ENCODE measurements at places on chromosomes 5 and 9.

GRCh38 chr5:94945656-94946055 lies 327.2 kb downstream of the SLF1 start:
- DNase-seq: no peak

DNA sequence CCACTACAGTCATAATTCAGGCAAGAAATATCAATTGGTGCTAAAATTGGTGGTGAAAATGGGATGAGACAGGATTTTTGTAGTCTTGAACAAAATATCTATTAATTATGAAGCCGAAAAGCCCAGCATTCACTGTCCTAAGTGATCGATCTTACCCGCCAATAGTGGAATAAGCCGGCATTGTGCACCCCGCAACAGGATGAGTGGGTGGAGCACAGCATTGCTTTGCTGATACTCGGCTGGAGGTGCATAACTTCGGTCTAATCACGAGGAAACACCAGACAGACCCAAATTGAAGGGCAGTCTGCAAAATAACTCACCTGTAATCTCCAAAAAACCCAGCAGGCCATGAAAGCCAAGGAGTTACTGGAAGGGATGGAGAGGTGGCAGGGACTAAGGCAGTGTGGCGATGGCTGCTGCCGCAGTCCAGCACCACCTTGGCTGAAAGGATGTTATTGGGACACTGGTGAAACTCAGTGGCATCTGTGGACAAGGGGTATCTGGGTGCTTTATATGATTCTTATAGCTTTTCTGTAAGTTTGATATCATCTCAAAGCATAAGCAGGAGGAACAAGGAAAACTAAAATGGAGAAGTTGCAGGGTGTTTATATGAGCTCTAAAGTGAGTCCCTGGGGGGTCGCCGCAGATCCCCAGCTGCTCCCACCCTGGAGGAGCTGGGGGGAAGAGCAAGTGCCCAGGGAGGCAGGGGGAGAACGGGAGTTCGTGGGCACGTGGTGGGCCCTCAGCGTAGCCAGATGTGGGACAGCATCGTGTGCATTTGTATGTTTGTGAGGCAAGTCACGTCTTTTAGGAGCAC lies 45.2 kb downstream of the AHRR start:
- no peak for DNase-seq

GRCh38 chr5:13478831-13479465 lies 465.5 kb downstream of the DNAH5 start:
- DNase-seq: peak; percentile 8

GRCh38 chr9:70112981-70113380 lies 69.3 kb downstream of the MAMDC2 start:
- DNase-seq: no peak

- DNase-seq: no peak
These were observed 11.7 kb upstream of the OR13D1 start for GRCh38 chr9:104682642-104683041.

GRCh38 chr5:15391704-15392397 lies 108.1 kb upstream of the FBXL7 start:
- no peak for DNase-seq

Data from anterior cingulate cortex (tissue), 58 donors.